NCI-H1105 (cell line): ENCODE measurements at places on chromosomes 13 and 19.
A peak's percentile ranks its signal among the peaks of the same experiment; 100 is the strongest.

DNA sequence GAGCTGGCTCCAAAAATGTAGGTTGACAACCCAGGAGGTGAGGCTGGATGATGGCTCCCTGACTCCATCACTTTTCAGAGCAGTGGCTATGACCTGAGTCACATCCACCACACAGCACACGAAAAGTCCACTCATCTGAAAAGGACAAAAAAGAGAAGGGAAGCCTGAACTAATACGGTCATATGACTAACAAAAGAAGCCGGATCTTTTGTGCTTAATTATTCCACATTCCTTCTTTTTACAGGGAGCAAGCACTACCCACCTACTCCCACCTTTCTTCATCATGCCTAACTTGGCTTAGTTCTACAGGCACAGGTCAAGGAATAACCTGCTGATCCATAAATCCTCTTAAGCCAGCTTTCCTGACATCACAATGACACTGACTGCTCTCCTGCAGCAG, 601.3 kb upstream of the MIR17HG start:
- no peak for DNase-seq

- DNase-seq, result peak; percentile 35
Observed at GRCh38 chr13:78137404-78138142, 218.9 kb upstream of the EDNRB start.

- DNase-seq, result no peak
Observed at GRCh38 chr13:71659404-71659803, 207.6 kb downstream of the DACH1 start.

DNA sequence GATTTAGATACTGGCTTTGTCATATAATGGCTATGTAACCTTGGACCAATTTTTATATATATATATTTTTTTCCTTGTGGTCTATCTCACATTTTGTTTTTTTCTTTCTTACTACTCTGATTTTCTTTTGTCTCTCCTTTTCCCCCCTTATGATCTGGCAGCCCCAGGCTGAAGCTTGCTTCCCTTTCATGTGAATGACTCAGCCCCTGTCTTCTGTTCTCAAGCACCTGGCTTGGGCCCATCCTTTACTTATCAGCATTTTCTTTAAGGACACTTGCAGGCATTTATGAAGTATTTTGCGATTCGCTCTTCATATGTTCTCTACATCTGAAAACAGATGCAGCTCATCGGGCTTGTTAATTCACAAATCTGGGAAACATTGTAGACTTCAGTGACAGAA, 163.6 kb downstream of the SPRY2 start:
- DNase-seq, result no peak

DNA sequence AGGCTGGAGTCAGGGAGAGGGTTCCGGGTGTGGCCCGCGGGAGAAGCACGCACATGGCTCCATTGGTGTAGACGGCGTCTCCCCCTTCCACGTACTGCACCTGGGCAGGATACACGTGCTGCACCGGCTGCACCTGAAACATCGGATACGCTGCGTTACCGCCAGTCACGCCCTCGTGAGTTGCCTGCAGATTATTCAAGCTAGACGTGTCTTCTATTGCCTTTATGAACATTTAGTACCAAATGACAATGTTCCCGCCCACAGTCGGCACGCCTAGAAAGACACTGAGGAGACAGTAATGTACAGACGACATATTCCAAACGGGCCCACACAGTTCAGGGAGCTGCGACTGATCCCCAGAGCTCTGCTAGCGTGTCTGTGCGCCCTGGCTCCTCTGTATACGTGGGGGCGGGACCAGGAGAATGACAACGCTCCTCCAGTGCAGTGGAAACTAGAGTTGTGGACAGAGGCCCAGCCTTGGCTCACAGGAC, 64.1 kb upstream of the RANBP3 start:
- DNase-seq, result no peak

- no peak for DNase-seq
Observed at GRCh38 chr19:42816894-42817293, 51.4 kb upstream of the PSG8 start.

DNA sequence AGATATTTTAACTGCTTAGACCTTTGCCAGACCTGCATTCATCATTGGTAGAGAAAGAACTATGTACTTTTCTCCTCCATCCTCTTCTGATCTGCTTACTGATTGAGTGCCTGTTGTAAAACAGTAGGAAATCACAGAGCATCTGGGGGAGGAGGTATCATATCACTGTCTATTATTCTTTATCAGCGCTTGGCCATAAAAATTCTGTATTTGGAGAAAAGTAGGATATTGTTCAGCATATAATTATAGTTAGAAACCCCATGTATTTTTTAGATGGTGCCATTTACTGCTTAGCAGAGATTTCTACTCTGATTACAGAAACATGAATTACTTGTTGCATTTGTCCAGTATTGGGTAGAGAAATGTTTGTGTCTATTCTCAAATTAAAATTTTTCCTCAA, 62.4 kb downstream of the URI1 start:
- DNase-seq, result no peak

DNA sequence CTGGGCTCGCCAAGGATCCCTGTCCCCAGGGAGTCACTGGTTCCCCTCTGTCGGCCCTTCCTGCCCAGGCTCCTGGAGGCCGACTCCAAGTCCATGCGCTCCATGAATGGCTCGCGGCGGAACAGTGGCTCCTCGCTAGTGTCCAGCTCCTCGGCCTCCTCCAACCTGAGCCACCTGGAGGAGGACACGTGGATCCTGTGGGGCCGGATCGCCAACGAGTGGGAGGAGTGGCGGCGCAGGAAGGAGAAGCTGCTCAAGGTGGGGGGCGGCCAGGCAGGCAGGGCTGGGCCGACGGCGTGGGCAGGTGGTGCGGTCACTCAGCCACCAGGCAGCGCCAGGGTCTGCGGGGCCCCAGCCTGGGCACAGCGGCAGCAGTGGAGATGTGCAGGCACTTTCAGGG, 17.6 kb downstream of the EVI5L start:
- DNase-seq, result no peak

DNA sequence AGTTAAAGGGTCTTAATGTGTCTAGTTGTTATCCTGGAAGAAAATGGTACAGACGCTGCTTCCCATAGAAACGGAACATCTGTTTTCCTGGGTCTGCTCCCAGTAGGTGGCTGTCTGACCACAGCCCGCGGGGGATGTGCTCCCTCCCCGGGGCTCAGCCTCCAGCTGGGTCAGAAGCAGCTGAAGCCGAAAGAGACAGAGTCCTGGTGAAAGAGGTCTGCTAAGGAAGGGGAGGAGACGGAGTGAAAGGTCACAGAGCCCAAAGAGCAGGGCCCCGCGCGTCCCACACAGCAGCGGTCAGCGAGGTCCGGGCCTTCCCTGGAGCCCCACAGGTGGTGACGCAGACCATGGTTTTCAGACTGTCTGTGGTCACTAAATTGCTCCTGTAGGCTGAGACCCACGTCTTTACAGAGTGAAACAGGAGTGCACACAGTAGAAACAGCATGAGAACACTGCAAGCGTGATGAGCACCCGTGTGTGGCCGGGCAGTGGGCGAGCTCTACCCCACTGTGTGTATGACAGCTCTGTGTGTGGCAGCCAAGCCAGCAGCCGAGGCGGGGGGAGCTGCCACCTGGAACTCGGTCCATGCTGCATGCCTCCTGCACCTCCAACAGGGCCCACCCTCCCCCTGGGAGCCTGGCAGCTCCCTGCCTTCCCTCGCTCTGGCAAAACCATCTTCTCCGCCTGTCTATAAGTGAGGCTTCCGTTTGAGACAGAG, 52.0 kb upstream of the C13orf46 start:
- no peak for DNase-seq

GRCh38 chr13:113456116-113456702, 2.9 kb upstream of the ADPRHL1 start:
- DNase-seq, result no peak

DNA sequence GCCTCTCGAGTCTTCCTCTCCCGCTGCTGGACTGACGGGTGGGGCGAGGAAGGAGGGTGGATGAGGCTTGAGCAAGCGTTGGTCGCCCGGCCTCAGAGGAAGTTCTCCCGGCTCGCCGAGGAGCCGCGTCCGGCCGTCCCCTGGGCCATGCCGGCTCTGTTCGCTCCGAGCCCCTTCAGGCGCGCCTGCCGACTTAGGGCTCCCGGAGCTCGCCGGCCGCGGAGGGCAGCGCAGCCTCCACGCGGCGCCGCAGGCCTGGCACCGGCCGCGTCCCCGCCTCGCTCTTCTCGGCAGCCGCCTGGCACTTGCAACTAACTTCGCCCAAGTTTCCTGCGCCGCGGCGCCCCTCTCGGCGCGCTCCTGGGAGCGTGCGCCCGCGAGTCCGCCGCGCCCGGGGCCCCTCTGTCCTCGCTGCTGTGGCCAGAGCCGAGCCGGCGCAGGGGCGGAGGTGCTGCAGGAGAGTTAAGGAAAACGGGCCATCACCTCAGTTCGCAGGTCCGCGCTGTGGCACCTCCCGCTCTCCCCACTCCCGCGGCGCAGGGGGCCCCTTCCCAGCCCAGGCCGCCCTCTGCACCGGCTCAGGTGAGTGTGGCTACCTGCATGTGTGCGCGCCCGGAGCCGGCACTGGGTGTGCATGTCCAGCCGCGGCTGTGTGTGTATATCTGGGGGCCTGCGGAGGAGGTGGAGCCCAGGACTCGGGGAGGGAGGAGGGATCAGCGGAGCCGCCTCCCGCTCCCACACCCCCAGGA, 641 bp upstream of the SOX21 start:
- DNase-seq, result no peak

GRCh38 chr13:96020931-96021330, 32.3 kb downstream of the UGGT2 start:
- DNase-seq, result no peak

GRCh38 chr13:81302125-81302524, 961.2 kb upstream of the SPRY2 start:
- DNase-seq, result no peak

- peak; percentile 42 for DNase-seq
Observed at GRCh38 chr13:29362849-29363604, 232.5 kb downstream of the SLC7A1 start.

DNA sequence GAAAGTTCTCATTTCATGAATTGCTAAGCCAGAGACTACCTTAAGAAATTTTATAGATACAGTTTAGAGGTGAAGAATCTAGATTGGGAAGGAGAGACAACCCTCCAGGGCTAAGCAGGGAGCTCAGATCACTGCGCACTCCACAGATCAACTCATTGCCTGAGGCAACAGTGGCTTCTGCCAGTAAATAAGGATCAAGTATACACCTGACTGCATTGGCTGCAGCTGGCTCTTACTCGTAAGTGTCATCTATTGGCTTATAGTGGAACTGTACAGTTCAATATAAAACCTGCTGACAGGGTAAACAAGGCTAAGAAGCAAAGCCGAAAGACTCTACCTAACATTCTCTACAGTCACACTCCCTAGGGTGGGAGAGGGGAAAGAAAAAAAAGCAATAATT, 18.0 kb upstream of the C1QTNF9B start:
- no peak for DNase-seq

- DNase-seq, result no peak
Observed at GRCh38 chr13:111927181-111927540, 139.8 kb upstream of the SOX1 start.

GRCh38 chr13:100667894-100668293, 6.7 kb downstream of the TMTC4 start:
- DNase-seq, result no peak

- DNase-seq, result no peak
Observed at GRCh38 chr19:2636141-2636896, 66.2 kb downstream of the GNG7 start.

- DNase-seq, result no peak
Observed at GRCh38 chr19:38019396-38019724, 112.4 kb downstream of the SIPA1L3 start.

- no peak for DNase-seq
Observed at GRCh38 chr19:3281026-3281425, 56.6 kb downstream of the CELF5 start.

DNA sequence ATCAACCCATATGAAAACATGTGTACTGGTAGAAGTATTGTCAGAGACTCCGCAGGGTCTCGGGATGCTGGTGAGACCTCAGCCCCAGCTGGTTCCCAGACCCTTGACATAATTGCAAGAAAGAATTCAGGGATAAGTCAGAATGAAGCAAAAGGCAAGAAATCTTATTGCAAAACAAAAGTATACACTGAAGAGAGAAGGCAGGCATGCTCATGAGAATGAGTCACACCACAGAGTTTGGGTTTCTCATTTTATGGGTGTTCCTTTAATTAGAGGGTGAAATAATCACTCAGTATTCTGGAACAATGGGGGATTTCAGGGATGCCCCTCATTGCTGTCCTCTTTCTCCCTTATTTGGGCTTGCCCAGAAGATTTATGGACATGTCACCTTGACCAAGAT, 1423.8 kb upstream of the MIR17HG start:
- no peak for DNase-seq

- no peak for DNase-seq
Observed at GRCh38 chr19:52536448-52536800, 9.0 kb downstream of the ZNF808 start.

DNA sequence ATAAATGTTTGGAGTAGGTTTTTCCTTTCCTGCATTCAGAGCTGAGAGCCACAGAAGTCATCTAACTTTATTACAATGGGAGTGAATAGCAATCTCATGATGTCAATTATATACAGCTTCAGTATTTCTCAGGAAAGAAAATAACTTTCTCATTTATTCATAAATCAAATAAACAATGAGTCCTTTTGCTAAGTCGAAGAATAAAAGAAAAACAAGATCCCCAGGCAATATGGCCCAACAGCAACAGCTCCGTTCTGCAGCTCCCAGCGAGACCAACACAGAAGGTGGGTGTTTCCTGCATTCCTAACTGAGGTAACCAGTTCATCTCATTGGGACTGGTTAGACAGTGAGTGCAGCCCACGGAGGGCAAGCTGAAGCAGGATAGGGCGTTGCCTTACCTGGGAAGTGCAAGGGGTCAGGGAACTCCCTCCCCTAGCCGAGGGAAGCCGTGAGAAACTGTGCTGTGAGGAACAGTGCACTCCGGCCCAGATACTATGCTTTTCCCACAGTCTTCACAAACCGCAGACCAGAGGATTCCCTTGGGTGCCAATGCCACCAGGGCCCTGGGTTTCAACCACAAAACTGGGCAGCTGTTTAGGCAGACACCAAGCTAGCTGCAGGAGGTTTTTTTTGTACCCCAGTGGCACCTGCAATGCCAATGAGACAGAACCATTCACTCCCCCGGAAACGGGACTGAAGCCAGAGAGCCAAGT, 128.2 kb downstream of the SLITRK1 start:
- no peak for DNase-seq

DNA sequence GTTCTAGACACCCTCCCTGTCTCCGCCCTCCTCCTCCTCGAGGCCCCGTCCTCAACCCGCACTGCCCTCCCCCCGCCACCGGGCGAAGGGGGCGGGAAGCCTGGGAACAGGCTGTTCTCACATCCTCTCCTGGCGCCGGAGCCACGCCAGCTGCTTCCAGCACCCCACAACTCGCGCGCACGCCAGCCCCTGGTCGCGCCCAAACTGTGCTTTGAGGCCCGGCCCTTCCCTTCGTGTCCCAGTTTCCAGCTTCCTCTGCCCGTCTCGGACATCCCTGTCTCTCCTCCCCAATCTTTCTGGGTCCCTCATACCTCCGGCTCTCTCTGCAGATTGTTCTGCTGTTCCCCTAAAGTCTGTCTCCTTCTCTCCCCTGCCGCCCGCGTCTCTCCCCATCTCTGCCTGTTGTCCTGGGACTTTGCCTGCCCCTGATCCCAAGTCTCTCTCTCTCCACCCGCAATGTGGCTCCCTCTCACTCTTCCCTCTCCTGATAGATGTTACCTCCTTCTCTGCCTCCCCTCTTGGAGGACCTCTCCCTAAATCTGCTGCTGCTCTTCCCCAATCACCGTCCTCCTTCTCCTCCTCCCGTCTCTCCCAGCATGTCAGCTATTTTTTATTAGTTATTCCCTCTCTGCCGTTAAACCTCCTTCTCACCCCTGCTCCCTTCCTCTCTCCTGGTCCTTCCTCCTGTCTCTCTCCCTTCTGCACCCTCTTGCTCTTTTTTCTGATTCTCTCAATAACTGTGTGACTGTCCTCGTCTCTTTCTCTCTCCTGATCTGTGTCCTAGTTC, 14.2 kb downstream of the DPF1 start:
- peak; percentile 71 for DNase-seq

- no peak for DNase-seq
Observed at GRCh38 chr13:27267596-27267995, 3.0 kb upstream of the RASL11A start.
